ENCODE measurements at places on chromosomes 1 and 21.

- no peak for DNase-seq
These were observed 1.1 kb downstream of the PRRX1 start for GRCh38 chr1:170664828-170665612.

DNA sequence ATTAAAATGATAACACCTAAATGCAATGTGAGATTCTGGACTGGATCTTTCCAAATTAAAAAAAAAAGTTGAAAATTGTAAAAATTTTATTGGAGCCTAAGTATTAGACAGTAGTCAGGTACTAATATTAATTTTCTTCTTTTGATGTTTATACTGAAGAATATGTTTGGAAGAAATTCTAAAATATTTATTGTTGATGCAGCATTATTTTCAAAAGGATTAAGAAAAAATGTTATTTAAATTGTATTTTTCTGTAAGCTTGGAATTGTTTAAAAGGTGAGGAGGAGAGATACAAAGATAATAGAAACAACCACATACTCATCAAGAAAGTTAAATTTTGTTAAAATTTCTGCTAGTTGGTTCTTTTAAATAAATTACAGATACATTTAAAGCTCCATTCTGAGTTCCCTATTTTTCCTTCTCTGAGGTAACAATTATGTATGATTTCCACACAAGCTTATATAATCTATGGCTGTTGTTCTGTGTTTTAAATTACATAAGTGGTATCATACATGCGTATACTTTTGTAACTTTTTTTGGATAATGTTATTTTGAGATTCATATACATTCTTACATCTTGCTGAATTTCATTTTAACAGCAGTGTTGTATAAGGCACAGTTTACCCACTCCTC is 180.3 kb upstream of the RGS18 start:
- no peak for DNase-seq

DNA sequence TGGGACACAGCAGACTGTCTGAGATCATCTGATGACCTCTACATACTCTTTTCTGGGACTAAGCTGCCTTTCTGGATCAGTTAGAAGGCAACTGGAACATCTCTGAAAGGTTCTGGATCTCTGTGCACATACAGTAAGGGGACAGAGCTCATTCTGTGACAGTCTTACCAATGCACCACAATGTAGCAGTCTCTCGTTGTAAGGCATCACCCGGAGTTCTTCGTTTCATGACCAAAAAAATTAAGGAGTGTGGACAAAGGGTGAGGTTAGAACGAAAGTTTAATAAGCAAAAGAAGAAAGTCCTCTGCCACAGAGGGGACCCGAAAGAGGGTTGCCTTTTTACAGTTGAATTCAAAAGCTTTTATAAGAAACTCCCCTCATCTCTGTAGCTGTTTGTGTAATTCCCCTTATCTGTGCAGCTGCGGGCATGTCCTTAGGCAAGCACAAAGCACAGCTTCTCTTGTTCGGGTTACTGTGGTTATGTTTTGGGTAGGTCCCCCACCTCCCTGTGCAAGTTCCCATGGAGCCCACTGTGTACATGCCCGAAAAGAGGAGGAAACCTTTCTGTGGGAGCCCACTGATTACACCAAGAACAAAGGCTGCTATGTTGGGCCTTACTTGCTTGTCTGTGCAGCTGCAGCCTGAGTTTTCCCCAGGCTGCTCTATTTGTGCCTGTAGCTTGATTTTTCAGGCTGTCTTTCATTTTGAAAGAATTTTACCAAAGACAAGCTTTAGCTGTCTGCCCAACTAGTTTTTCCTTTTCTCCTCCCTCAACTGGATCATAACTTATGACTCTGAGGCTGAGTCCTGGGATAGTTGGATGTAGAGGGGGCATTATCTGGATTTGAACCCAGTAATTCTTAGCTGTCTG is 53.1 kb upstream of the CACNA1E start:
- no peak for DNase-seq

DNA sequence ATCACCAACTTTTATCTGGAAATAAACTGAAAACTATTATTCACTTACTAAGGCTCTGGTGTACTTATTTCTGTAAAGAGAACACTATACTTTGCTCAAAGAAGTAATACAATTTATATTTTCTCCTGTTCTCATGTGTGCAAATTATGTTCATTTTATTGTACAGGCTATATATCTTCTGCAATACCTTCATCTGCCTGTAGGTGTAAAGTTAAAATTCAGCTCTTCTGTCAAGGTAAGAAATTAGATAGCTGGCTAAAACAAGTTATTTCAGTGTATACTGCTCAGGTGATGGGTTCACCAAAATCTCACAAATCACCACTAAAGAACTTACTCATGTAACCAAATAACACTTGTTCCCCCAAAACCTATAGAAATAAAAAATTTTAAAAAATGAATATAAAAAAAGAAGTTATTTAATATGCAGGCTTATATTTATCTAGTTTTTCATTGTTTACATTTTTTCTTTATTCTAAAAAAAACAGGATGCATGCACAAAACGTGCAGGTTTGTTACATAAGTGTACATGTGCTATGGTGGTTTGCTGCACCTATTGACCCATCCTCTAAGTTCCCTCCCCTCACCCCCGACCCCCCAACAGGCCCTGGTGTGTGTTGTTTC is 81.5 kb downstream of the PTGER3 start:
- no peak for DNase-seq

- DNase-seq = no peak
These were observed 5.7 kb upstream of the C1orf162 start for GRCh38 chr1:111467865-111468716.

- no peak for DNase-seq
These were observed 3.7 kb upstream of the FNDC7 start for GRCh38 chr1:108708691-108709660.

DNA sequence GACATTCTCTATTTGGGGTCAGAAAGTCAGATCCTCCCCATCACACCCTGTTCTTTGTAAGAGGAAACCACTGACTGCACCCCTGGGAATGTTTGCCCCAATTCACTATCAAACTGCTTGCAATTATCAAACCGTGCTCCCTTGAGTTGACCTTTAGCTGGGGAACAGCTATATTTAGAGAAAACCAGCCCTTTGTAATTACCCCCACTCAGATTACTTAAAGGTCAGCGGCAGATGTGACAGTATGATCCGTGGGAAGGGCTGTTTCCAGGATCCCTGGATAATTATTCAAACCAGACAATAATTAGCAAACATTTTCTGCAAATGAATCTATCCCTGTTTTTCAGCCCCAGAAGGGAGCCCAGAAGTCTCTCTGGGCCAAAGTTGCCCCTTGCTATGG is 242.7 kb downstream of the RRAGC start:
- no peak for DNase-seq

- DNase-seq = no peak
These were observed 13.1 kb downstream of the PTPN22 start for GRCh38 chr1:113858418-113858817.

DNA sequence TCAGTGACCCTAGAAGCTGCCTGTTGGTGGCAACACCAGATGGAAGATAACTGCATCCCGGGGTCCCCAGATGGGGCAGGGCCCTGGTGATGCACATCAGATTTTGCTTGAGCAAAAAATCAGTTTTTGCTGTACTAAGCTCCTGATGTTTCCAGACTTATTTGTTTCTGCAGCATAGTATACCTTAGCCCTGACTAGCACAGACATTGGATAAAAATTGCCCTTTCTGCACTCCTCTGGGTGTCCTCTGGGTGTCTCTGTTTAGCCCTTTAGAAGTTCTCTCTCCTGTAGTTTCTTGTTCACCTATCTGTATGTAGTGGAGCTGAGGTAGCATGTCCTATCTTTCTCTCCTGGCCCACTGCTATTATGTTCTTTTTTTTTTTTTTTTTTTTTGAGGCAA is 30.3 kb upstream of the PLA2G2C start:
- no peak for DNase-seq

- DNase-seq = no peak
These were observed 170.3 kb downstream of the VPS13D start for GRCh38 chr1:12400027-12400693.

DNA sequence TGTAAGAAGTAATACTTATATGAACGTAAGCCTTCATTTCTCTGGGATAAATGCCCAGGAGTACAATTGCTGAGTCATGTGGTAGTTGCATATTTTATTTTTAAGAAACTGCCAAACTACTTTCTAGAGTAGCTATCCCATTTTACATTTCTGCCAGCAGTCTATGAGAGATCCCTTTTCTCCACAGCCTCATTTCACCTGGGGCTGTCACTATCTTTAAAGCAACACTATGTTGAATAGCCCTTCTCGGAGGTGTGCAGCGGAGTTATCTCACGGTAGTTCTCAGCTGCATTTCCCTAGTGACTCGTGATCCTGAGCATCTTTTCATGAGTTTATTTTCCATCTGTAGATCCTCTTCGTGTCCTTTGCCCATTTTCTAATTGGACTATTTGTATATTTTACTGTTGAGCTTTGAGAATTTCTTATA is 93.4 kb downstream of the ADARB1 start:
- DNase-seq = no peak

DNA sequence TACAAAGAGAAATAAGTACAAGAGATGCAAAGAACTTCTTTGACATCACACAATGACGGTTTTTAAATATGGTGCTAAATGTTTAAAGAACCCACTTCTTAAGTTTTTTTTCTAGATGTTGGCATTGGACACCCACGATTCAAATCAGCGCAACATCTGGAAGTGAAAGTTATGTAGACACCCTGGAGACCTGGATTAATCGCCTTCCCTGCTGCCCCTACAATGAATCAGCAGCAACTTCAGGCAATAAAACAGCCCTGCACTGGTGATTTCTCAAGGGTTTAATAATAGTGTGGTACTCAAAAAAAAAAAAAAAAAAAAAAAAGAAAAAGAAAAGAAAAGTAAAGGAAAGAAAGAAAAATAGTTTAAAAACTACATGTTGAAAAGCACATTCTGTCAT is 248.3 kb downstream of the NUF2 start:
- DNase-seq = no peak

GRCh38 chr1:231690059-231690458 is 63.5 kb downstream of the DISC1 start:
- DNase-seq = no peak

DNA sequence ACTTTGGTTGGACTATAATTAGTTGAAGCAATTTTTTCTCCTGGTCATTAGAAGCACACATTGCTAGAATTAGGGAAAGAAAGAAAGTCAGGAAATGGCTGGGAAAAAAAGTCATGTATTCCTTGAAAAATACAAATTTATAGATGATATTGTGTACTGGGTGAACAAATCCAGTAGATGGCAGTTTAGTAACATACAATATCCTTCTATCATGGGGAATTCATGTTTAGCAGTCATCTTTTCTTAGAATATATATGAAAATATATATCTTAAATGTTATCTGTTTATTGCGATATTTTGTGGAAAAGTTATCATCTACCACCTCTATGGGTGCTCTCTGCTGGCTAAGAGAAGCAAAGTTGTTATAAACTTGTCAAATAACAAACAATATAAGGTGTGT is 13.1 kb upstream of the ZRANB2 start:
- no peak for DNase-seq

DNA sequence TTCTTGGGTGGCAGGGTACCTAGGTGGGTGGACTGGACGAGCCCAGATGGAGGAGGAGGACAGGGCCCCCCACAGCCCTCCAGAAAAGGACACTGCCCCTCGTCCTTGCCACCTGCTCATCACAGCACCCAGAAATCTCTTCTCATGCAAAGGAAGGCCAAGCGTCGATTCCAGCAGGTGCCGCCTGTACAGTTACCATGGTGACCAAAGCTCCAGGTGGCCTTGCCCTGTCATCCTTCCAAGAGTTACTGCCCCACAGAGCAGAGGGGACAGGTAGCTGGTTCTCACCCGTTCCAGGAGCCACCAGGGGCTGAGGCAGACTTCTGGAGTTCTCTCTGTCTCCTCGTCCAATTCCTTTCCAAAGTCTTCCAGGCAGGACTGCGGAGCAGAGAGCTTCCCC is 119.9 kb upstream of the VAMP3 start:
- no peak for DNase-seq

GRCh38 chr1:205763980-205764379 is 11.3 kb downstream of the RAB29 start:
- no peak for DNase-seq

- no peak for DNase-seq
These were observed 922.8 kb upstream of the ADGRL4 start for GRCh38 chr1:79929356-79929755.

GRCh38 chr1:4837752-4838151 is 183.3 kb downstream of the AJAP1 start:
- DNase-seq = no peak

DNA sequence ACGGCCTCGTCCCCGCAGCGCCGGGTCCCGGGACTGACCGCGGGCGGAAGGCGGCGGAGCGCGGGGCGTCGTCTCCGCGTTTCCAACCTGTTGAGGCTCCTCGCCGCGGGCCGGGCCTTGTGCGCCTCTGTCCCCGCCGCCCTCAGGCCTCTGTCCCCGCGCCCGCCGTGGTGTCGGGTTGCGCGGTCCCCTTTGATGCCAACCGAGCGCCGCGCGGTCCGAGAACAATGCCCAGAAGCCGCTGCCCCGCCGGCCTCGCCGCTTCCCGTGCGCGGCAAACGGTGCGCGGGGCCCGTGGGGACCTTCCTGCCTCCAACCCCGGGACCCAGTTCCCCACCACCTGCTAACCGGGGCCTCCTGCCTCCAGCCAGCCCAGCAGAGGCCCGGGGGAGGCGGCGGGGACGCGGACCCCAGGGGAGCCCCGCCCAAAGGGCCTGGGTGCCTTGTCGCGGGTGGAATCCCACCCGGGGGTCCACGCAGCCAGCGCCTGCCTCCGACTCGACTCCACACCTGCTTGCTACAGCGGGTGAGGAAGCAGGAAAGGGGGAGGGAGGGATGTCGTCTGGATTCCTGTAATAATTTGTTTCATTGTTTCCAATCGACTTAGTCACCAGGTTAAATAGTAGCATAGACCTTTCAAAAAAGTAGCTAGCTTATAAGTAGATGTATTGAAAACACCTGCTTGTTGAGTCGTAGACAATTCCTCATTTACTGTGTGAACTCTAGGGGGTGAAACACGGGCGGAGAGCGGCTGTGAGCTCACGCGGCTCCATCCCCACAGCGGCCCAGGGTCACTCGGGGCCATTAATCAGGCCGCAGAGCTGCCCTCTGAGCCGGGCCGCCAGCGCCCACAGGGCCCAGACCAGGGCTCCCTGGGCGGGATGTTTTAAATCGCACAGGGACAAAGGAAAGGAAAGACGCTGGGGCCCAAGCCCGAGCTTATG is 1.1 kb downstream of the COL18A1 start:
- no peak for DNase-seq

- no peak for DNase-seq
These were observed 89.9 kb upstream of the KAZN start for GRCh38 chr1:14508613-14509012.

- DNase-seq = no peak
These were observed 21.0 kb upstream of the FUCA1 start for GRCh38 chr1:23889074-23889473.

- no peak for DNase-seq
These were observed 301.4 kb upstream of the ADAMTS5 start for GRCh38 chr21:27268290-27268689.

DNA sequence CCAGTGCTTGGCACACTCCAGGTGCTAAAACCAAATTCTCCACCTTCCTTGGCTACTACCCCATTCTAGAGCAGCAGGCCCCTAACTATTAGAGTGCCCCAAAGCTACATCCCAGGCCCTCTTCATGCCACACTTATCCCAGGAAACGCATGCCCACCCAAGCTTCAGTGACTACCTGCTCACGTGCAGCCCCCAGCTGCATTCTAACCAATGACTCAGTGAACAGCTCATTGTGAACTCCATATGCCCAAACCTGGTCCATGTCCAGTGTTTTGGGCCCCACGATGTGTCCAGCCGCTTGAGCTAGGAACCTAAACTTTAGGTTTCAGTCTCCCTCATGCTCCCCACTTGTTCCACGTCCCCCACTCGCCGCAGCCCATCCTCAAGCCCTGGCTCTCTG is 41.5 kb downstream of the NKAIN1 start:
- no peak for DNase-seq

All from iPS DF 19.7 (cell line).